ENCODE measurements at places on chromosomes 2 and 18.
A peak's percentile ranks its signal among the peaks of the same experiment; 100 is the strongest.

GRCh38 chr18:75659535-75660023 lies 232.1 kb upstream of the SMIM21 start:
- DNase-seq = no peak

GRCh38 chr2:63698786-63699548 lies 110.2 kb downstream of the MDH1 start:
- DNase-seq = no peak

DNA sequence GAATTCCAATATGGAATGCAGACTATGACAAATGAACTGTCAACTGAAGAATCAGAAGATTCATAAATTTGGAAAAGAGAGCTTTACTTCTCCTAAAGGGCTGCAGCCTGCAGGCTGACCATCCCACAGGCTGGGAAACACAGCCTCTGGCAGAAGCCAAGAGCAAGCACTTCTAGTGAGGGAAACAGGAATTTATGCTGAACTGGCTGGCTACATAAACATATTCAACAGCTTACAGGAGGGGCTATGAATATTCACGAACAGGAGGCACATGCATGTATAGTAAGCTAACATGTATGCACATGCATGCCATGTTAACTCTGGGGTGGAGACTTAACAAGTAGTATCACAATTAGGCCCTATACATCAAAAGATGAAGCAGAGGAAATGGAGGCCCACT lies 17.6 kb downstream of the HIBCH start:
- DNase-seq = no peak

DNA sequence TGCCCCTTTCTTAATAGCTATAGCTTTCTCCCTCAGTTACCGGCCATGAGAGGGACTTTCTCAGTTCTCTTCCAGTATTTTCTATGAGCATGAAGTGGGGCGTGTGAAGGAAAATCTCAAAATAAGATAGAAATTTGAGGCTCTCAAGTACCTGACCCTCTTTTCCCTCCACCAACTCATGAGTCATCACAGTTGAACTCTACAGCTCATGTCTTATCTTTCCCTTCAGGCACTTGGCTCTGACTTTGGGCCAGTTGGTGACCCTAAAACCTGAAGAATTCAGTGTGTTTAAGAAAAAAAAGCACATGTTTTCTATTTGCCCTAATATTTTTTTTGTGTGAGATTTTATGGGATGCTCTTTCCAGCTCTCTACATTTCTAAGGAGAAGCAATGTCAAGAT lies 896.7 kb upstream of the ZEB2 start:
- DNase-seq = no peak

DNA sequence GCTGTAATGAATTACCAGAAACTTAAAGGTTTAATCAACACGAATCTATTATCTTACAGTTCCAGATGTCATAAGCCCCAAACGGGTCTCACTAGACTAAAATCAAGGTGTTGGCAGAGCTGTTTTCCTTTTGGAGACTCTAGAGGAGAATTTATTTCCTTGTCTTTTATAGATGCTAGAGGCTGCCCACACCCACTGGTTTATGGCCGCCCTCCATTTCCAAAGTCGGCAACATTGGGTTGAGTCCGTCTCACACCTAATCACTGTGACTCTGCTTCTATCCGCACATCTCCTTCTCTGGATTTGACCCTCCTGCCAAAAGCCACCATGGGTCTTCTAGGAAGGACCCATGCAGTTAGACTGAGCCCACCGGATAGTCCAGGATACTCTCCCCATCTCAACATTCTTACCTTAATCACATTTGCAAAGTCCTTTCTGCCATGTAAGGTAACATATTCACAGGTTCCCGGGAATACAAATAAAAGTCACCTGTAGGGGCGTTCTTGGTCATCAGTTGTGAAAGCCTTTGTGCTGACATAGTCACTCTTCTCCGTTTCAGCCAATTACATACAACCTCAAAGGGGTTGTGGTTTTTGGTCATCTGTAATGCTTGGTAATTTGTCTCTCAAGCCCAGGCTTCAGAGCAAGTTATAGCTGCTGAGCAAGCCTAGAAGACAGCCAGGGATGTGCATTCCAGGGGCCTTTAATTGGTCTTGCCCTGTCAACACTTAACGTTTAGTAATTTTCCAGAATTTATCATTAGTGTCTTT lies 179.4 kb downstream of the ANTXR1 start:
- DNase-seq = no peak

DNA sequence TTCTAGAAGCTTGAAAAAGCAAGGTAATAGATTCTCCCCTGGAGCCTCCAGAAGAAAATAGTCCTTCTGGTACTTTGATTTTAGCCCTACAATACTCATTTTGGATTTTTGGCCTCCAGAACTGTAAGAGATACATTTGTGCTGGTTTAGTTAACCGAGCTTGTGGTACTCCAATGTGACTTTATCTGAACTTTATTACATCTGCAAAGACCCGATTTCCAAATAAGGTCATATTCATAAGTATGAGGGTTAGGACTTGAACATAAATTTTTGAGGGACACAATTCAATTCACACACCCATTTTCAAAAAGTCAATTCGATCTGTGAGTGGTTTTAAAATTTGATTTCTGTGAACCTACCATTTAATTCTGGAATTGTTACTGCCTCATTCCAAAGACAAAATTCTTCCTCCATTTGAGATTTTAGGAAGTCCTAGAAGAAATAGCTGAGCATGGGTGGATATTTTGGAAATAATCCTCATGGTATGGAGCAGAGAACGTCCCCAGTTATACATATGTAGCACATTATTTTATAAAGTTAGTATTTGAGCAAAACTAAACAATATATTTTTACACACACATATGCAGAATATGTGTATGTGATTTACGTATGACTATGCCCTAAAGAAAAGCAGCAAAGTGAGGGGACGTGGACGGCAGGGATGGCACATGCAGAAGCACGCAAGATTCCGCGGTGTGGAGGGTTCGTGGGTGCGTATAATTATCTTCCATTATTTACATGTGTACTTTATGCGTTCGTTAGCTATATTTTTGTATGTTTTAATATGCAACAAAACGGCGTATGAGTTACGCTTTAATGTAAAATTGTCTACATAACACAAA lies 905 bp upstream of the NUP35 start:
- no peak for DNase-seq

- DNase-seq = peak; percentile 59
Observed at GRCh38 chr2:136135921-136136906, 18.3 kb upstream of the CXCR4 start.

DNA sequence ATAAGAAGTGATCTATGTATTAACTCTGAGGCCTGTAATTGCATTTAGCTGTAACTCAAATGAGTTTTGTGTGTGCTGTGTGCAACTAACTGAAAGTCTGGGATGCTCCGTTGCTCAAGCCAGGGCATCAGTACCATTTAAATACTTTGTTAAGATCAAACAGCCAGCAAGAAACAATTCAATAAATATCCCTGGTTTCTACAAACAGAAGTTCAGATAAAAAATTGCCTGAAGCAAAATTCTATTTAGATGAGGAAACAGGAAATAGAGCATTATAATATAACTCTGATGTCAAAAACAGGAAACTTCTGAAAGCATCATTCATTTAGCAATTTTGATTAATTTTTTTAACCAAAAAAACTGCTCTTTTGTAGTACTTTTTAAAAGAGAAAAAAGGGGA lies 18.9 kb upstream of the SLC38A11 start:
- DNase-seq = no peak

- DNase-seq = no peak
Observed at GRCh38 chr2:43074052-43074451, 152.4 kb downstream of the ZFP36L2 start.

DNA sequence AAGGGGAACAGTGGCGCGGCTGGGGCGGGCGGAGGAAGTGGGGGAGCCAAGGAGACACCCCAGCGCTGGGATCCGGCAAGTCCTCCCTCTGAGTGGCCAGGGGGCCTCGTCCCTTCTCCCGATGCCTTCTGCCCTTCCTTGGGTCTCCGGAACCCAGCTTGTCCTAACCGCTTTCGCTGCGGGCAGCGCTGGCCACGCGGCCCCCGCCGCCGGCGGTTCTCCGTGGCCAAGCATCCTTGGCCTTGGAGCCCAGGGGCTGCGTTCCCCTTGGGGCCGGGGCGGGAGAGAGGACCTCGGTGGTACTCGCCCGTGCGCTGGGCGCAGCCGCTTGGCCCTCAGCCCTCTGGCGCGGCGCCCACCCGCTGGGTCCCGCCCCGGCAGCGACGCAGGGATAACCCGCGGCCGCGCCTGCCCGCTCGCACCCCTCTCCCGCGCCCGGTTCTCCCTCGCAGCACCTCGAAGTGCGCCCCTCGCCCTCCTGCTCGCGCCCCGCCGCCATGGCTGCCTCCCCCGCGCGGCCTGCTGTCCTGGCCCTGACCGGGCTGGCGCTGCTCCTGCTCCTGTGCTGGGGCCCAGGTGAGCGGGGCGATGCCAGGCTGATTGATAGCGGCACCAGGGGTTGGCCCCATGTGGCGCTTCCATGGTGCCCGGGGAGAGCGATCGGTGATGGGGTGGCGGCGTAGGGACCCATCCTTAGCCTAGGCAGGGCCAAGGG lies 128.7 kb downstream of the UXS1 start:
- no peak for DNase-seq

DNA sequence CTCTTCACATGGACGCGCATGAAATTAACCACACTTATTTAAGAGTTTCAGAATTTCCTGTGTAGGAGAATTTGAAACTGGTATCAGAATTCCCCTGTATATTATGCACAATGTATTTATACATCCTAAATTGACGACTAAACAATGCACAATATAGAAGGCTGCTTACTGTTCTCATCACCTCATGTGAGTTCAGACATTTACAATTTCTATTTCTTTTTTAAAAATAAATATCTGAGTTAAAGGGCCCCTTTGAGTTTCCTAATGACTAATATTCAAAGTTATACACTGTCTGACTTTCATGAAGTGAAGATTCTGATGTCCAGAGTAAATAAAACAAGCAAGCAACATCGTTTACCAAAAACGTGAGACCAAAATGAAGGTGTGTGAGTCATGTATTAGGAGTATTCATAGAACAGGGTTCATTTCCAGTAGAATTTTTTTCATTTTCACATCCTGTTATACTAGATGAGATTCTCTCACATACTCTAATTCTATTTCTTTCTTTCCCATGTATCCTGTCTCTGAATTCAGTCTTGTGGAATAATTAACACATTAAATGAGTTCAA lies 406.2 kb downstream of the NUP35 start:
- DNase-seq = no peak

DNA sequence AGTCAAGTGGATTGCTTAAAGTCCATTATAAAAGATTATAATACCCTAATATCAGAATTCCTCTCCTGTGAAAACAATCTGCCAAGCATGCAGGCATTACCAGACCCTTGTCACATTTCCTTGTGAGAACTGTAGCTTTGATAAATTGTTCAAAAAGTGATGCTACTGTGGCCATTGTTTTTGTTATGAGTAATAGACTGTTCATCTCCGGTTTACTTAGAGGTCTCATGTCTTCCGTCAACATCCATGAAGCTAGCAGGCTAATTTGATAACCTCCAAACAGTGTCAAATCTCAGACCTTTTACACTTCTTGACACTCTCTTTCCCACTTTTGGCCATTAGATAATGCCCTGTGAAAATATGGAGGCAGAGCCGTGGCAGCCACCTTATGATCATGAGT lies 342.7 kb downstream of the CPS1 start:
- no peak for DNase-seq

DNA sequence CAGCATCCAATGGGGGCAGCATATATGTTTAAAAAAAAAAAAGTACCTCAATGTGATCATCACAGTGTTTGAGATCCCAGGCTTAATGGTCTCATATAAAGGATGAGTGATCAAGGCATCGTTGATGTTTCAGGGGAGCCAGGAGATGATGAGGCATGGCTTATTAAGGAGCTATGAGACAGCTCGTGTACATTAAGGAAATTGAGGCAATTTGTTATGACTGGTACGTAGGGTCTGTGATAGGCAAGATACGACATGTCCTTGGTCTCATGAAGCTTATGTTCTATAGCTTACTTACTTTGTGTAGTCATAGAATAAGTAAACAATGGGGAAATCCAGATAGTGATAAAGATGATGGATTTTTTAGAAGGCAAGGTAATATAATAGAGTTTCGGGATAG lies 49.1 kb upstream of the FAM171B start:
- no peak for DNase-seq

DNA sequence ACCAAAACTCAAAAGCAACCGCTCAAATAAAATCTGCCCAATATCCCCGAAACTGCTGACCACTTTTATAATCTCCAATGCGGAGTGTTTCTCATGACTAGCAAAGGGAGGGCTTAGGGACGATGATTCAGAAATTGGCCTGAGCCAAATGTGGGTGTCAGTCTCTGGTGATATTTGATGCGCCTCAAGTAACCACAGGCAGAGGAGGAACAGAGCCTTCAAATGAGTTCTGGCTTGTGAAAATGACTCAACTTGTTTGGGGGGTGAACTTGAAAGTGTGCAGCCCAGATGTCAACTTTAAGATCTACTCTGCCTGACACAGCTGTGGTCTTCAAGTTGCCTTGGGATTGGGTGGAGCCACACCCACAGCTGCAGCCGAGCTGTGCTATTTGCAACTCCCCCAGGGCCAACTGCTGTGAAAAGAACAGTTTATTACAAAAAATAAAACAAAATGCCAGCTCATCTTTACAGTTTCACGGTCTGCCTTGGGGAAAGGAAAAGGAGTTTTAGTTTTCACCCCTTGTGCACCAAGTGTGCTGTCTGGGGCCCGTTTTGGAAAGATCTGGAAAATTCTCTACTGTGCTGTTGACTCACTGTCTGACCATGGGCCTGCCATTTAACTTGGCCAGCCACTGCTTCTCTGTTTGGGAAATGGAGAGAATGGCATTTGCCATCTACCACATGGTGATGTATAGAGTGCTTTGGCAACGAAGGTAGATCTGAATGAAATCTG lies 222.1 kb downstream of the MTX2 start:
- no peak for DNase-seq

GRCh38 chr2:66573416-66573815 lies 138.5 kb downstream of the MEIS1 start:
- DNase-seq = no peak

DNA sequence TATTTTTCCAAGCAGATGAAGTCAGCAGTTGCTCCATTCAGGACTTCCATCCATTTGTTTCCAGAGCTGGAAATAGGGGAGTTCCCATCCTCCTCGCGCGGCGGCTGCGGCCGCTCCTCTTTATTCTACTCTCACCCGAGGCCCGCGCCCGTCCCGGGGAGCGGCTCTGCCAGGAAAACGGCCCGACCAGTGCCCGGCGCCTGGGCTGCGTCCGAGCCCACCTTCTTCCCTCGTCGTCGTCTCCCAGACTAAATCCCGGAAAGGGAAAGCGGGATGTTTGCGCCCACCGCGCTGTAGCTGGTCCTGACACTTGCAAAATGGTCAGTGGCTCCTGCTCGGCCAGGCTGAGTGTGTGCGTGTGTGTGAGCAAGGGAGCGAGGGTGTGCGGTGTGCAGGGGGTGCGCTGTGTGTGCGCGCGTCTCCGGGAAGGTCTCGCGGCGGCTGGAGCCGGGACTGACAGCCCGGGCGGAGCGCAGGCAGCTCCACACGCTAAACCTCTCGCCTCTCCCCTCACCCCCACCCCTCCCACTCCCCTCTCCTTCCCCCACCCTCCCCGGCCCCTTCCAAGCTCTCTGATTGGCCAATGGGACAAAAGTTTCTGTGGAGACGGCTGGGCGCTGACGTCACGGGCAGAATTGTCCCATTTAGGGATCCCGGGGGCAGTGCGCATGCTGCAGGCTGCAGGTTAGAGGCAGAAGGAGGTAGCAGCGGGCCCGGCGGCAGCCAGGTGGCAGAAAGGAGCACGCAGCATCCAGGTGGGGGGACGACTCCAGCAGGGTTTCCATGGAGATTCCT lies at the start of gene NOL4:
Gene NOL4 (minus strand): TSS at position 491 of the 795 bp plus-strand sequence. CDS start 1,660 bp downstream, outside the sequence.
- DNase-seq = no peak
